ENCODE measurements at places on chromosomes 1 and 21.

- no peak for DNase-seq
Measured at GRCh38 chr1:70941563-70941962, 106.1 kb downstream of the PTGER3 start.

DNA sequence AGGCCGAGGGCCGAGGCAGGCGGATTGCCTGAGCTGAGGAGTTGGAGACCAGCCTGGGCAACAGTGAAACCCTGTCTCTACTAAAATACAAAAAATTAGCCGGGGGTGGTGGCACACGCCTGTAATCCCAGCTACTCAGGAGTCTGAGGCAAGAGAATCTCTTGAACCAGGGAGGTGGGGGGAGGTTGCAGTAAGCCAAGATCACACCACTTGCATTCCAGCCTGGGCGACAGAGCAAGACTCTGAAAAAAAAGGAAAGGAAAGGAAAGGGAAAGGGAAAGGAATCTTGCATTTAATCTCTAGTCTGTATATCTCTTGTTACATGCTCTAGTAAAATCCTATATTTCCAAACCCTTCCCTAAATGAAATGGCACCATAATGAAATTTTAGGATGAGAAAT, 328.3 kb upstream of the ADGRL2 start:
- DNase-seq: no peak

- DNase-seq: no peak
Measured at GRCh38 chr1:229295745-229296144, 24.8 kb downstream of the RAB4A start.

GRCh38 chr1:108815566-108815965, 41.3 kb downstream of the AKNAD1 start:
- DNase-seq: no peak

DNA sequence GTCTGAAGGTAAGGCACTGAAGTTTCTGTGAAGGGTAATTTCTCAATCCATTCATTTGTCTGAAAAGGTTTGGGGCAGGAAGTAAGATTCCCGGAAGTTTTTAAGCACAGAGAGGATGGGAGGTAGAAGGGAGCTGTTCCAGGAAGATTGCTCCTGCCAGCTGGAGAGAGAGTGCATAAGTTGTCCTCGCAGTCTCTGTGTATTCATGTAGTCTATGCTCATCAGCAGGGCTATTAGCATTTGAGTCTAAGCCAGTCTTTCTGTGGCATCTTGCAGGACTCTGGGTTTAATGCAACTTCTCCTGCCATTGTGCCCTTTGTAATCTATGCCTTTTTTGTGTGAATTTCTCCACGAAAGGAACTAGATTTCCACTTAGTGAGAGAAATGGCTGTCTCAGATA, 140.8 kb upstream of the FGGY start:
- no peak for DNase-seq

DNA sequence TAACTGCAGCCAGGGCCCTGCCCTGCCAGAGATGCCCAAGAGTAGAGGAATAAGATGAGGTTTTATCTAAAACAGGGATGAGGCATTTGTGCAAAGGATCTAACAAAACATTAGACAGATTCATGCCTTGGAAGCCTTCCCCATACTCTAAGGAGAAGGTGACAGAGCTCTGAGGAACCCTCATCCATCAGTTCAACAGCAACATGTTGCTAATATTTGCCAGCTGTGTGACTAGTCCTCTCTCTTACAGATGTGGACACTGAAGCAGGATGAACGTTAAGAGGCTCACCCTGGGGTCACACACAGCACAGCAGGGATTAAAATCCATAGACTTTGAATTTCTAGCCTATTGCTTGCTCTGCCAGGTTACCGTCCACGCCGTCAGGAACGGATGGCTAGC, 99.0 kb downstream of the ZBTB18 start:
- no peak for DNase-seq

DNA sequence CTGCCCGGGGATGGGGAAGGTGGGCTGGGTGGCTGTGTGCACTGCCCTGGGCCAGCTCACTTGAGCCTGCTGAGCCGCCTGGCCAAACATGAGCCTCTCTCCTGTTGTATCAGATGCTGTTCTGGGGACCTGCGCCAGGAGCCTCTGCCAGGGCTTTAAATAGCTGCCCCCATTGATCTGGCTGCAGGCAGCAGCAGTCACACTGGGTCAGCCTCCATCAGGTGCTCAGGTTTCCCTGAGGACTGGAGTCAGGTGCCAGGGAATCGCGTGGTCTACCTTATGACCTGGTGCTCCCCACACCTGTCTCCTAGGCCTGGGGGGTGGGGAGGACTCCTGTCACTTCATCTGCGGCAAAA, 700 bp upstream of the CCDC28B start:
- DNase-seq: no peak

GRCh38 chr1:115184260-115184950, 95.1 kb upstream of the TSPAN2 start:
- no peak for DNase-seq

GRCh38 chr21:43958364-43959158, 53.5 kb upstream of the TRAPPC10 start:
- DNase-seq: peak; percentile 5

DNA sequence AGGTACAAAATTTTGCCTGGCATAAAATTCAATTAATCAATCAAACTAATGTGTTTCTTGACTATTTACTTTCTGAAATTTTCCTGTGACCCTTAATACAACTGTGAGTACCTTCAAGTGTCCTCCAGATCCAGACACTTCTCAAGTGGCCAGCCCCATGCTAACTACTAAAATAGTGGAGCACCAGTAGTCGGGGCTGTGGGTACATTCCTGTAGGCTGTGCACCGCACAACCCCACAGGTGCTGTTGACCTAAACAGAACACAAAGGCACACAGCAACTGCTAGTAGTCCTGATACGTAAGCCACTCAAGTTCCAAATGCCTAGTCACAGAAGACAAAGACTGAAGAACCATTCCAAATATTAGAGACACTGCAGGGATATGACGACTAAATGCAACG, 36.6 kb downstream of the TMEM50B start:
- DNase-seq: no peak

- DNase-seq: no peak
Measured at GRCh38 chr1:212637902-212638301, 29.3 kb downstream of the ATF3 start.

GRCh38 chr1:1308756-1309250, 406 bp downstream of the PUSL1 start:
- no peak for DNase-seq

GRCh38 chr1:182246783-182247182, 144.8 kb downstream of the GLUL start:
- DNase-seq: no peak

GRCh38 chr1:36142121-36142520, 7.2 kb downstream of the TRAPPC3 start:
- DNase-seq: no peak

GRCh38 chr1:77828098-77828497, 48.6 kb downstream of the MIGA1 start:
- DNase-seq: no peak

- no peak for DNase-seq
Measured at GRCh38 chr1:212111536-212111935, 76.0 kb downstream of the DTL start.

GRCh38 chr1:9093581-9093980, 24.1 kb upstream of the SLC2A5 start:
- no peak for DNase-seq

DNA sequence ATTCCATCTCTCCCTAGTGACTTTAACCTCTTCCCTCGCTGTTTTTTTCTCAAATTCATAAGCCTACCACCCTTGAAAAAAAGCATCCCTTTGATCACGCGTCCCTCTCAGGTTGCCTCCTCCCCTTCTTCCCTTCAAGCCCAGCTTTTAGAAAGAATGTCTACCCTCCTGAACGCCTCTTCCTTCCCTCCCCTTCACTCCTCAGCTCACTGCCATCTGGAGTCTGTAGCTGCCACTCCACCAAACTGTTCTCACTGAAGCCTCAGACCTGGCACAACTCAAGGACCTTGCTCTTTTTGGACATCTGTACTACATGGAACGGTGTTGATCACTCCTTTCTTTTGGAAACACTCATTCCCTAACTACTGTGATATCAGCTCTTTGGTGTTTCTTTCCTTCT, 80.6 kb downstream of the SLC25A24 start:
- DNase-seq: no peak

DNA sequence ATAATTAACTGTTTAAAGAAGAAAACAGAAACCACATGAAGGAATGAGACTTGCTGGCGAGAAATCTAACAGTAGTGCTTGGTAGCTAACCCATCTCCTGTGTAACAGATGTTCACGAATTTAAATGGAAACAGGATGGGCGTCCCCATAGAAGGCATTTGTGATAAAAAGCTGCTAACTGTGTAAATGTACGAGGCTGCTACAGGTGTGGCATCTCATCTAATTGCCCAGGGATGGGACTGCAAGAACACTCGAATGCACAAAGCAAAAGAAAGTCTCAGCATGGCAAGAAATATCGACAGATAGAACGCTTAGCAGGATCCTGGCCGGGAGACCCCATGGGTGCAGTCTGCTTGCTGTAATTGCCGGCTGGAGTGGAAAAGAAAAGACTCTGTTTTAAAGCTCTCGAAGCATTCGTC, 112.7 kb downstream of the RUNX1 start:
- DNase-seq: peak; percentile 55

GRCh38 chr1:182601416-182601786, 2.8 kb downstream of the RGS16 start:
- DNase-seq: peak; percentile 83

GRCh38 chr21:42344631-42345030, 6.2 kb downstream of the TFF2 start:
- DNase-seq: no peak

DNA sequence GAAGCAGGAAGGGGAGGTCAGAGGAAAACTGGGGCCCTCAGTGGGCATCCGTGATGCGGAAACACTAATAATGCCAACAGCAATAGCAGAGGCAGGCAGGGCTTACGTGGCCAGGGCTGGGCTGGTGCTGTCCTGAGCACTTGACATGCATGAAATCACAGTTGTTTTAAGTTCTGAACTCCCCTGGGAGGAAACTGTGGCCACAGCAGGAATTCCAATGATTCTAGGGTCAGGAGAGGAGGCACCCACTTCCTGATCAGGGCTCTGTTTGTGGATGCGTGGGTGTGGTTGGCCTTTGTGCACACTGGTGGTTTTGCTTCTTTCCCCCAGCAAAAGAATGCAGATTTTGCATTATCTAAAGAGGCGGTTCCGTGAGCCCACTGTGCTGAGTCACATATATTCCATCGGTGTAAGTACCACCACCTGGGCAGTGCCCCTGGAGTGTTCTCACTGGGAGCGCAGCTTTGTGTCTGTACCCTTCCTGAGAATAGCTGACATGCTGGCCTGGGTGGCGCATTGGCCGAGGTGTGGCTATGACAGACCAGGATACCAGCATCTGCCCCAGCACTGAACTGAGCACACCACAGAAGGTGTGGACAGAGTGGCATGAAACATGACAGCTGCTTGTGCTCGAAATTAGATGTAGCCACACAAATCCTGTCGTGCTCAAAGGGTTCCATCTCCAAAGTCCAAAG, 71.0 kb downstream of the PDE9A start:
- DNase-seq: no peak

DNA sequence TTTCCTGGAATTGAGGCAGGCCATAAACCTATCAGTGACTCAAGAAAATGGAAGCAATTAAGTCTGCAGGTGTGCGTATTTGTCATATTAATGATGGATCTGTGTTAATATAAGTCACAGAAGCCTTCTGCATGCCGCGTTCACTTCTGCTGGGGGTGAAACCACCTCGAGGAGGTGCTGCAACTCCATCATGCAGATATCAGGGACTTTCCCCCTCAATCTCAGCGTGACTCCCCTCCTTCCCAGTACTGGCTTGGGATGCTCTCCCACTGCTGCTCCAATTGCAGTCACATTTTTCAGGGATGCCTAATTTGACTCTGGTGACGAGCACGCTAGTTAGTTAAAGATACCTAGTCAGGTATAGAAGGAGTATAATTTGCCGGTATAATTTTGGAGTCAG, 87.5 kb downstream of the ASTN1 start:
- no peak for DNase-seq

DNA sequence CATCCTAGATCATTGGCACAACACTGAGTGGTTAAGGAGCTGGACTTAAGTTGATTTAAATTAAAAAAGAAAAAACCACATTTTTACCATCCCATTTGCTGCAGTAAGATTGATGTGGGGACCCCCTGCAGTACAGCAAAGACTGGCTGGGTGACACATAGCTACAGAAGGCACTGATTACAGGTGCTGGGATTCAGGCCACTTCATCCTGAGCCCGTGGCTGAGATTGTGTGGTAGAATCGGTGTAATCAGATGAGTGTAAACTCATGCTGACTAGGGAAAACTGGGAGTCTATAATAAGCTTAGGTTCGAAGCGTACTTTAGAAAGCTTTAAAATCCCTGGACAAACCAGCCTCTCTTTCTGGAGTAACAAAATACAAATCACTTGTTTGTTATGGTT, 70.1 kb downstream of the SLC25A24 start:
- DNase-seq: no peak

DNA sequence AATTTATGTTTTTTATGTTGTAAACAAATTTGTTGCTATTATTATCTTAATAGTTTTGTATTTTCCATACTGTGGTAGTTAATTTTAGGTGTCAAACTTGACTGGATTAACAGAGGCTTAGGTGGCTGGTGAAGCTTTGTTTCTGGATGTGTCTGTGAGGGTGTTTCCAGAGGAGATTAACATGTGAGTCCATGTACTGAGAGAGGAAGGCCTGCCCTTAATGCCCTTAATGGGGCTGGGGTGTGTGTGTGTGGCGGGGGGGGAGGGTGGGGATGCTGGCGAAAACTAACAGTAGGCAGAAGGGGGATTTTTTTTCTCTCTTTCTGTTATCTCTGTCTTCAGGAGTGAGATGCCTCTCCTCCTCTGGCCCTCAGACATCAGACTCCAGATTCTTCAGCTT, 1.9 kb downstream of the OR14A16 start:
- DNase-seq: no peak

GRCh38 chr1:85655315-85655714, 52.9 kb downstream of the ZNHIT6 start:
- no peak for DNase-seq

DNA sequence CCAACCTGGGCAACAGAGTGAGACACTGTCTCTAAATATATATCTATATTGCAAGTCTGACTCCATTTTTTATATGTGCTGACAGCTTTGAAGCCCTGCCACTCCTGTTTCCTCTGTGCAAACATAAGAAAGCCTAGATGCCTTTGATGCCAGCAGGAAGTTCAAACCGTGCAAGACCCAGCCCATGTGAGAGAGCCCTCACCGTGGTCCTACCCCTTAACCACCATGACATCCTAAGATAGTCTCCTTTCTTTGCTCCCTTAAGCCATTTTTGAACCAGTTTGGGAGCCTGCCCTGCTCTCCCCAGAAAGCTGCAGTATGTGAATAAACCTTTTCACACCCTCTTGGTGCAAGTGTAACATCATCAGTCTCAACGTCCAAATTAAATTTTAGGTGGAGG, 3.7 kb upstream of the DIPK1A start:
- DNase-seq: peak; percentile 28

- no peak for DNase-seq
Measured at GRCh38 chr1:214404154-214404553, 123.2 kb downstream of the SMYD2 start.

DNA sequence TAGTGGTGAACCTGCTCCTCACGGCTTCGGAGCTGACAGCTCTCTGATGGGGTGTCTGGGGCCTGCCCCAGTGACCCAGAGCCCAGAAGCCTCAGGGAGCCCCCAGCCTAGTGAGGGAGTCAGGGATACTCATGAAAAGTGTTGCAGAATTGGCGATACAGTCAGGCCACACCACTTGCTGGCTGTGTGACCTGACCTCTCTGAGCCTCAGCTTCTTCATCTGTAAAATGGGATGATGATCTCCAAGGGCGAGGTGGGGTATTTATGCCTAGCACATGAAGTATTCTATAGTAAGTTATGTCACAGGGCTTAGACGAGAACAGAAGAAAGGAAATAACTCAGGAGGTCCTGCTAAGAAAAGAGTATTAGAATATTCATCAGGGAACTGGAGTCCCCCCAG, 1.6 kb downstream of the TMEM51 start:
- DNase-seq: no peak

- no peak for DNase-seq
Measured at GRCh38 chr21:34514576-34515115, 2.6 kb upstream of the KCNE1 start.
